Ammon's horn (tissue), 1 donor: ENCODE measurements at places on chromosomes 11 and 22.

DNA sequence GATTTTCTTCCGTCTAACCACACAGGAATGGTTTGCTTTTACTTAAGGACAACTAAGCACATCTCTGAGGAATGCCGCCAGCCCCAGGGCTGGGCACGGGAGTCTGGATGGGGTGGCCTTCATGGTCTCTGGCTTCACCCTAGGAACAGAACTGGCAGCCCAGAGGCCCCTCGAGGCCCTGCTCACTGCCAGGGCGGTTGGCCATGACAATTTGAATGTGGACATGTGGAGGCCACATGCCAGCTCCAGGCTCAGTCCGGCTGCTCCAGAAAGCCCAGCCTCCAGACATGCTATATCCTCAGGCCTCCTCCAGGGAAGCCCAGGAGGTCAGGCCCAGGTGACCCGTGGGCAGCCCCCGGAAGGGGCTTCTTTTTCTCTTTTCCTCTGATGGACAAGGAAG is 84.0 kb upstream of the FGF3 start:
- DNase-seq, result no peak

GRCh38 chr22:36671404-36671803 is 32.1 kb downstream of the CACNG2 start:
- peak; percentile 14 for DNase-seq

DNA sequence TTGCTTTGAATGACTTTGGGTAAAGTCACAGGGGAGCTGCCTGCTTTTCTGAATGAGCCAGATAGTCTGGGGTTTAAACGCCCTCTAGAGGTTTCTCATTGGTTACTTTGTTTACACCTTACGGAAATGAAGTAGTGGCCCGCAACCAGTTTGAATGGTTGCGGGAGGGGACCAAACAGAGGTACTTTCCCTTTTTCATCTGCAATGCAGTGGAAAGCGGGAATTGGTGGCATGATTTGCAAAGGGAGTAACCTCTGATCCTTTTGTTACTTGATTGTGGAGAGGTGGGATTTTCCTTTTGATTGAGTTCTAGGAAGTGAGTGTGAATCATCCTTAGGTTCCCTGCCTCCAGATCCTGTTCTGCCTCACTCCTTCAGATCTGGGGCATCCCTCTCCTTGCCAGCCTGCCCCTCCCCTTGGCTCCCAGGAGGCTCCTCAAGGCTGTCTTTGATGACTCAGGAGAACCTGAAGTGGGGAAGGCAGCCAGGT is 15.9 kb upstream of the GLYATL1 start:
- peak; percentile 22 for DNase-seq

- no peak for DNase-seq
Observed at GRCh38 chr22:48881326-48881980, 946.2 kb downstream of the BRD1 start.

GRCh38 chr11:24064309-24064903 is 432.4 kb upstream of the LUZP2 start:
- no peak for DNase-seq

DNA sequence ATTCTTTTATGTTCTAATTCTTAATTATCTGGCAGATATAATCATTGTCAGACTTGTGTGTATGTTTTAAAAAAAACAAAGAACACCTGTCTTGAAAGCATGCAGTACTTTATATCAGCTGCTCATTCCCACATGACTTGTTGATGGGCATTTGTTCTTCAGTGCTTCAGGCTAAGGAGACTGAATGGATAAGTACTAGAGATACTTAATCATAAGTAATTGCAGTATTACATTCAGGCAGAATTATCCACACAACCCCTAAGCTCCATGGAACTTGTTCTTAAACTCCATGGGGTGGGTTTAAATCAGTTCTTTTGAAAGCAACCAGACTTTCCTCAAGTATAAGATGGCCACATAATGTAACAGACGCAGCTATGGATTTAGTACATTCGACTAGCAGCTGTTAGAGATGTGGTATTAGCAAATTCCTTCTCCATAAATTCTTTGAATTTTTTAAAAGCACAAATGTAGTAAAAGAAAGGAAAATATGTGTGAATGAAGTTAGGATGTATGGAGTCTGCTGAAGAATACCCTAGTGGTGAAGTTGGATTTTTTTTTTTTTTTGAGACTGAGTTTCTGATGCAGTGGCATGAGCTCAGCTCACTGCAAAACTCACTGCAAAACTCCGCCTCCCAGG is 3.0 kb downstream of the JAM3 start:
- no peak for DNase-seq

DNA sequence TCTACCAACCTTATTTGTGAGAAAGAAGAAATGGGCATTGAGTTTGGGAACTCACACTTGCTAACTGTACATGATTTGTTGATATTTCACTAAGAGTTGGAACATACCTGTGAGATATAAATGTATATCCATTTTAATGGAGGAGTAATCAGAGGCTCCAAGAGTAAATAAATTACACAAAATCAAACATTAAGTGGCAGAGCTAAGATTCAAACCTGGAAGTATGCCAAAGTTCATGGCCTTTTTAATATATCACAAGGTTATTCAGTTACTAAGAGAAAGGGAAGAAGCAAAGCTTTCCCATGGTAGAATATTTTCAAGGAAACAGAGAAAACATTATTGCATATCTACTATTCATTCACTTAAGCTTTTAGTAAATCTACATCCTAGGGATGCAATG is 1641.1 kb downstream of the FAM181B start:
- DNase-seq, result no peak

DNA sequence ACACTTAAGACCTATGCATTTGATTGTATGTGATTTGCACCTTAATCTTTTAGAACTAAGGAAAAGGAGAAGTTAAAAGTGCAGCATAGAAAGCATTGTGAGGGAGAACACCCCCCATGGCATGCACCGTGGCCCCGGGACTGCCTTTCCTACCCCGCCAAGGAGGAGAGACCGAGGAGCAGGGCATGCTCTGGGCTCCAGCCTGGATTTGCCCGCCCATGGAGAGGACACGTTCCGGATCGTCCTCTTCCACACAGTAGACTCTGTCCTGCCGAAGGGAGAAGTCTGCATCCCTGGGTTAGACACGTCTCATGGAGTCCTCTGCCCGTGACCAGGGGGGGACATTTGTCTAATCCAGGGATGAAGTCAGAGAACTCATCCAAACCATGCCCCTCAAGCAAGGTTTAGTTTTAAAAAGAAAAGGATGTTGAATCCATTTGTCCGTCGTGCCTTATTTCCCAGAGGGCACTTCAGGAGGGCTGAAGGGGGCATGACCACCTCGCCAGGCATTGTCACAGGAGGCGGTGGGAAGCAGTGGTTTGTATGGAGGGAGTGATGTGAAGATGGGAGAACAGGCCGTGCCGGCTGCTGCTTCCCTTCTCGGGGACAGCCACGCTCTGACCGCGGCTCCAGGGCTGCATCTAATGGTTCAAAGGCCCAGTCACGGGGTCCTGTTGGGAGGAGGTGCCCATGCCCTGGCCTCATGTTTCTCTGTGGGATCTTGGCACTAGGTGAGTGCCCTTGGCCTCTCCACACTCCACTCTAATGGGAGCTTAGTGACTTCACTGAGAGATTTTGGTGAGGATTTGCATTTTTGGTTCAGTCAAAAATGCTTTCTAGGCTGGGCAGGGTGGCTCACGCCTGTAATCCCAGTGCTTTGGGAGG is 66.2 kb upstream of the GAL start:
- DNase-seq, result no peak

GRCh38 chr11:2383852-2384804 is 7.0 kb downstream of the CD81 start:
- DNase-seq, result peak; percentile 71

DNA sequence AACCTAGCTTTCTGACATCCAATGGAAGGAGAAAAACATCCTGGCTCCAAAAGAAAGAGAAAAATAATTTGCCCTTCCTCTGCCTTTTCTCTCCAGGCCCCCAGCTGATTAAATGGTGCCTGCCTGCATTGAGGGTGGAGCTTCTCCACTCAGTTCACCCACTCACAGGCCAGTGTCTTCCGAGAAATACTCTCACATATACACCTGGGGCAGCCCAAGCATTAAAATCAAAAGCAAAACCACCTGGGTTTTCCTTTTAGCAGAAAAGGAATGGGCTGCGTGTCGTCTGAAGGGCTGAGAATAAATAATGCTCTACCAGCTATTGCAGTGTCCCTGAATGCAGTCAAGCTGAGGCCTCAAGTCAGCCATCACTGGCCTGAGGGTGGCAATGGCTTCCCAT is 1143.8 kb upstream of the TENM4 start:
- DNase-seq, result no peak

GRCh38 chr11:68610452-68611116 is 73.8 kb upstream of the GAL start:
- no peak for DNase-seq

DNA sequence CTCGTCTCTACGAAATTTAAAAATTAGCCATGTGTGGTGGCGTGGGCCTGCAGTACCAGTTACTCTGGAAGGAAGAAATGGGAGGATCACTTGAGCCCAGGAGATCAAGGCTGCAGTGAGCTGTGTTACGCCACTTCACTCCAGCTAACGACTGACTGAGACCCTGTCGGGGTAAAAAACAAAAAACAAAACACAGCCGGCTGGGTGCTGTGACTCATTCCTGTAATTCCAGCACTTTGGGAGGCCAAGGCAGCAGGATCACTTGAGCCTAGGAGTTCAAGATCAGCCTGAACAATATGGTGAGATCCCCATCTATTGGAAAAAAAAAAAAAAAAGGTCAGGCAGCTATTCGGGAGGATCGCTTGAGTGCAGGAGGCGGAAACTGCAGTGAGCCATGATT is 2.4 kb downstream of the PAFAH1B2 start:
- no peak for DNase-seq

DNA sequence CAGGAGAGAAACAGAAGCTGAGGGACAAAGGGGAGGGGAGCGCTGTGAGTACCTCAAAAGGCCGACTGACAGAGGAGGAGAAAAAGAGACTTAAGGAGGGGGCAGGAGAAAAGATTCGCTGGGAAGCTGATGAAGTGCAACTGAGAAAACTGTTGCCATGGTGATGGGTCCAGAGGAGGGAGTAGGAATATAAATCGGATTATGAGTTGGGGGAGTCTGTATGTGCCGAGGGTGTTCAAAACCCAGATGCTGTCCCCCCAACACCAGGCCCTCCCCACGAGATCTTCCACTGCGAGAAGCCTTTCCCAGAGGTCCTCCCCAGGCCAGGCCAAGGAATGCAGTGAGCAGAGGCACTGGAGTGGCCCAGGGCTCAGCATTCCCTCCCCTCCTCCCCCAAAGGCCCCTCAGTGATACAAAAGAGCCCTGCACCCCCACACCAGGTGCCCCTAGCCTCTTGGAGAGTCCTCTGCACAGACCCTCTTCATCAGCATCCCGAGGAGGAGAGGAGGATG is 13.7 kb upstream of the BCL9L start:
- DNase-seq, result no peak

DNA sequence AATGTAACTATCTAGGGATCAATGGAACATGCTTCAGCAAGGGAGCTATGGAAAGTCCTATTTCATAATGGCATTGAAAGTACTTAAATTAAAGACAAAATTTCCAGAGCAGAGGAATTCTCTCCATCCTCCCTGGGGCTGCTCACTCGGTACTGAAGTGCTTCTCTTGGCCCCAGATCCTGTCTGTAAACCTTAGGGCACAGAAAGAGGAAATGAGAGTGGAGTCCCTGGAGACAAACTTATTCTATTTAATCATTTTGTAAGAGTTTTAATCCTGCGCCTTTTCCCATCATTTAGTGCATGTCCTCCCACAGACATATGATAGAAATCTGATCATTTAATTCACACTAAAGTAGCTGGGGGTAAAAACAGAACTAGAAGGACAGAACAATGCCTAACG is 20.9 kb upstream of the PAMR1 start:
- DNase-seq, result no peak

- DNase-seq, result no peak
Observed at GRCh38 chr11:35892166-35892565, 51.7 kb upstream of the LDLRAD3 start.

DNA sequence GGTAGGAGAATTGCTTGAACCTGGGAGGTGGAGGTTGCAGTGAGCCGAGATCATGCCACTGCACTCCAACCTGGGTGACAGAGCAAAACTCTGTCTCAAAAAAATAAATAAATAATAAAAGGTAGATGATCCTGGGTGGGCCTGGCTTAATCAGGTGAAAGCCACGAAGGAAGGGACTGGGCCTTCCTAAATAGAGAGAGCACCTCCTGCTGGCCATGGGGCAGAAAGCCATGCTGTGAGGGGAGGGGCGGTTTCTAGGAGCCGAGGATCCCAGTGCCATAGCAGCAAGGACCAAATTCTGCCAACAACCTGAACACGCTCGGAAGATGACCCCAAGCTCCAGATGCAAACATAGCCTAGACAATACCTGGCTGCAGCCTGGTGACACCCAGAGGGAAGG is 24.5 kb upstream of the DGKZ start:
- DNase-seq, result no peak

DNA sequence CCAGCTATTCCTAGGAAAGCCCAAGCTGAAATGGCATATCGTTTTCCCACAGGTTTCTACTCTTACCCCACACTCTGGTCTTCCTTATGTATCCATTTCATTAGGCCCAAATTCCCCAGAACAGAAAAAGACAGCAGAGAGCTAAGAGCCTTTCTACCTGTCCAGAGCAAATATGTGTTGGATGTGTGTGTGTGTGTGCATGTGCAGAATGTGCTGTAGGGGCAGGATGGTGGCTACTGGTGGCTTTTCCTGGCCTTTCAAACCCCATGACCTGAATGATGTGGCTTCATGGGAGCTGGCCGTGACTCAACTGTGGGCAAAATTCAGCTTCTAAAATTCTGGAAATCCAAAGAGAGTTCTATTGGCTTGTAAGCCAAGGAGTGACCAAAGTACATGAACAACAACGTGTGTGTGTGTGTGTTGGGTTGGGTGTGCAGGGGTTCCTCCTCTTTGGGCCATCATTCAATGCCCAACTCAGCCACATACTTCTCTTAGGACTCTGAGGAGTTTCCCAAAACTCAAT is 421.4 kb upstream of the CADM1 start:
- DNase-seq, result no peak

DNA sequence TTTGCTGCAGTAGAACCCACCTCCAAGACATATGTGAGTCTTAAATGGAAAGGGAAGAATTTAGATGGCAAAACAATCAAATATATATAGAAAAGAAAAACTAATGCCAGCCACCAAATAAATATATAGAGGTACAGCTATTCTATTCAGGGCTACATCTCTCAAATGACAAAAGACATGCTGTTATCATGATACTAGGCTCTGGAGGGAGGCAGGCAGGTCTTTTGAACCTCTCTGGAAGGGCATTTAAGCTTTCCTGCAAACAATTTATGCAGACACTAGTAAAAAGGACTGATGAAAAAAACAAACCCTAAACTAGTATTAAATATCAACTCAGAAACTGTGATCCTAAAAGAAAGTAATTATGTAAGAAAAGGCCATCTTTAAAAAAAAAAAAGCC is 24.4 kb downstream of the UEVLD start:
- no peak for DNase-seq

GRCh38 chr11:39806652-39807051 is 1652.8 kb downstream of the LRRC4C start:
- DNase-seq, result no peak
